T follicular helper cell (primary cell): ENCODE measurements at places on chromosomes 7 and 10.

DNA sequence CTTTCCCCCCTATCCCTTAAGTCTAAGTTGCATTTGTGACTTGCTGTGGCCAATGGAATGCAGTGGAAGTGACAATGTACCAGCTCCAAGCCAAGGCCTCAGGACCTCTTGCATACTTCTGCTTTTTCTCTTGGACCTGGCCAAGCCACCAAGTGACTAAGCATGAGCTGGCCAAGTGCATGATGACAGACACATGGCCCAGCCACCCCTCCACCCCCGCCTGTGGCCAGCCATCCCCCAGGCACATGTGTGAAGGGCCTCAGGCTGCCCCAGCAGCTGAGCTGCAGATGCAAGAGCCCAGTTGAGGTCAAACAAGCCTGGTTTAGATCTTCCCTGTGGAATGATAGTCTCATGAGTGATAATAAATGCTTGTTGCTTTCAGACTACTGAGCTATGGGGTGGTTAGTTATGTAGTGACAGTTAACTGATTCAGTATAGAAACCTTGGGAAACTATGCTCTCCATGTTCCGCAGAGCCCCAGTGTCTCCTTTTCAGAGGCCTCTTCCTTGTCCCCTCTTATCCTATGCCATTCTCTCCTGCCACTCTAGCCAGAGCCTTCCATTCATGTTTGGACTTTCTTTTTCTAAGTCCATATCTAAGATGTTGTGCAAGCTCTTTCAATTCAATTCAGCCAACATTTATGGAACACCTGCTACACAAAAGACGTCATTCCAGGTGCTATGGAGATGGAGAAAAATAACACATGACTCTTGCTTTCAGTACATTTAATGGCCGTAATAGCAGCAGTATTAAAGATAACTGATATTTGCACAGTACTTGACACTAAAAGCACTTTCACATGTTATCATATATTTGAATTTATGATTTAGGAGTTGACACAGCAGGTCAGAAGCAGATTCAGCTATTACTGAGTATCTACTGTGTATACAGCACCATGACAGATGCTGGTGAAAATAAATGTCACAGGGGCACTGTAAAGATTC is 55.5 kb upstream of the LOXL4 start:
- no peak for DNase-seq

DNA sequence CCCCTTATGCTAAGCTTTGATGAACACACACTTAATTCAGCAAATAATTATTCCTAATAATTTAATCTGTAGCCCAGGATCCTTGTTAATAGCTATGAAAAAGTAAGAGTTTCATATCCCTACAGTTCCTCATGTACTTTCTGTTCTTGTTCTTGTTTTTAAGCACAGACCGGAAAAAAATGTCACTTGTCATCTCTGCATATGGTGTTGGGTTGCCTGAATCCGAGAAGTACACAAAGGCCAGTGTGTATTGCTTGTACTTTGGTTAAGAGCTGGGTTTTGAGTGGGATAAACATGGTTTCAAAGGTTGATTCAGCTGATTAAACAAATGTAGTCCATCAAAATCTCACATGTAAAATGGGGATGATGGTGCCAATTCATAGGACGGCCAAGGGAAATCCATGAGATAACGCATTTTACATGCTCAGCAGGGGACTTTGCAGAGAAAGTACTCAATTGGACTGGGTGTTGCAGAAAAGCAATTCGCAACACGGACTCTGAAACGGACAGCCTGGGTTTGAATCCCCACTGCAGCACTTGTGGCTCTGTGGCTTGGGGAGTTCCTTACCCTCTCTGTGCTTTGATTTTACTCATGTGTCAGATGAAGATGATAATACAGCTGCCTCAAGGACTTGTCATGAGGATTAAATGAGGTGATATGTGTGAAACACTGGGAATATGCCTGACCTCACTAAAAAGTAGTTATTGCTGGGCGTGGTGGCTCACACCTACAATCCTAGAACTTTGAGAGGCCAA is 71.7 kb downstream of the MAP3K8 start:
- no peak for DNase-seq

- no peak for DNase-seq
These were observed 271.2 kb downstream of the MAGI2 start for GRCh38 chr7:79182283-79182682.

DNA sequence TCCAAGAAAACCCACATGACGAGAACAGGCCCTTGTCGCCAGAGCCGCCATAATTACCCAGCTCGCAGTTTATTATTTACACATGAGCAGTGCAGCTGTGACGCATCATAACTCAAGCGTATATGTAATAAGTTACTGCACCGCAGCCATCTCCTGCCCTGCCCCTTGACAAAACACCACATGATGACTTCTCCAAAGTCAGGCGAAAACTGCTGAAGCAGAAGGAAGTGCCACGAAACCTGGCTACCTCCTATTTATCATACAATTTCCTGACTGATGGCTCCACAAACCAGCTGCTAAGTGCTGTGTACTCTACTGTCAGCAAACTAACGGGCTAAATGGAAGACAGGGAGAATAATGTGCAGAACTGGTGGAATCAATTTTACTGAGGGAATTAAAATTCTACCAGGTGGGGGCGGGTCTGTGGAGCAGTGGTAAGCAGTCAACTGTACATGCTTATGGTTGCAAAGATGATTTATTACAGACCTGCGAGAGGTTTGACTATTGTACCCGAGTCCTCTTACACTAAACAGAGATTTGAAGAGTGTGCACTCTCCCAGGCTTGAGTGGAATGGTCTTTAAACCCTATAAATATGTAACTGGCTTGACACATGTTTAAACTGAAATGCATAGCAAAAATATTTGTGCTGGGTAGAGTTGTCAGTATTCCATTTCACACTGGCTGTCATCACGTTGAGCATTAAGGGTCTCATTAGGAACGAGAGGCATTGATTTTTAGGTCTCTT is 156.0 kb downstream of the GLI3 start:
- DNase-seq, result no peak

- no peak for DNase-seq
These were observed 518.9 kb downstream of the KCNMA1 start for GRCh38 chr10:77118603-77119282.

GRCh38 chr7:118183428-118183785 is 557 bp upstream of the LSM8 start:
- no peak for DNase-seq

- no peak for DNase-seq
These were observed 25.7 kb upstream of the EIF4H start for GRCh38 chr7:74148491-74148890.

GRCh38 chr10:110307805-110308204 is 3.1 kb upstream of the SMNDC1 start:
- DNase-seq, result no peak

GRCh38 chr7:105215182-105215581 is 173.5 kb downstream of the SRPK2 start:
- no peak for DNase-seq

GRCh38 chr10:118504044-118504443 is 91.4 kb downstream of the PRLHR start:
- DNase-seq, result no peak

- DNase-seq, result no peak
These were observed 76.4 kb downstream of the NKX6-2 start for GRCh38 chr10:132709471-132709951.

DNA sequence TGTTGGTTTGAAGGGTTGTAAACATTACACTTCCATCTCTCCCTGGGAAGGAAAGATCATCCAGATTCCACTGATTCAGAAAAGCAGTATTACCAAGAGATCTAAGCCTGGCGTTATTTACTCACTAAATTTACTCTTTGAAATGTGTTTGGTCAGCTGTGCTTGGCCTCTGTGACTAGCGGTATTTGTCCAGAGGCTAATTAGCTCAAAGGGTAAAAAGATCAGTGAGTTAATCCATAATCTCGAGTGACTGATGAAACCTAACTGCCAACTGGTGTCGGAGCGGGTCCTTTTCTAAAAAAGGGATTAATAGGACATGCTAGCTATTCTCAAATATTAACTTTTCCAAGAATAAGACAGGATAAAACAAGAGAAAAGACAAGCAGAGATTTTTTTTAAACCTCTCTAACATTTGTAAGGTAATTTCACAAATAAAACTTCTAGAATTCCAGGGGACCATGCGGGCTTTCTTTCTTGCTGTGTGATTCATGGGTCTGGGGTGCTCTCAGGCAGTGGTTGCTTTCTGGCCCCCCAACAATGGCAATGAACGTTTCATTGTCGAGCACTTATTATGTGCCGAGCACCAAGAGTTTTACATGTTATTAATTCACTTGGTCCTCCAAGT is 247.3 kb upstream of the AOAH start:
- no peak for DNase-seq

DNA sequence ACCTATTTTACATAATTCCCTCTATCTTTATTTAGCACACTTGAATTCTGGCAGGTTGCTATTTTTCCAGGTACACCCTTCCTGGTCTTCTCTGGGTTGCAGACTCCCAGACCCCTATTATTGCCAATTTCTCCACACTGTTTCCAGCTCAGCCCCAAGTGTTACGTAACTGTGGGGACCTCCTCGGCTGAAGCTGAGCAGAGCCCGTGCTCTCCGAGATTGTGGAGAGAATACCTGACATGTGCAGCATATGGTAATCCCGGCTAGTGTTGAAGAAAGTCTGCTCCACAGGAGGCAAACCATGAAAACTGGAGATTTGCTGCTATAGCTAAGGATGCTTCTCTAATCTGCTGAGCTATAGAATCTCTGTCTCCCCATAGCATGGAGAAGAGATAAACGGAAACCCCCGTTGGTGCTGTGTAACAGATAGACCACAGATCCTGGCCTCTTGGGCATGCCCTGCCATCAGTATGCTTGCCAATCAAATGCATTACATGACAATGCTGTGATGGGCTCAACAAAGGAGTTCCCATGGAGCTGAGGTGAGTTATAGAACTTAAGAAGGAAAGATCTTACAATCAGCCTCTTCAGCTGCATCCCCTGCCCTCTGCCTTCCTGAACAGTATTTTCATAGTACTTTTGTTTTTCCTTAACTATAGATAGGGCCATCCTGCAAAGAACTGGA is 144.6 kb upstream of the AOAH start:
- DNase-seq, result no peak

DNA sequence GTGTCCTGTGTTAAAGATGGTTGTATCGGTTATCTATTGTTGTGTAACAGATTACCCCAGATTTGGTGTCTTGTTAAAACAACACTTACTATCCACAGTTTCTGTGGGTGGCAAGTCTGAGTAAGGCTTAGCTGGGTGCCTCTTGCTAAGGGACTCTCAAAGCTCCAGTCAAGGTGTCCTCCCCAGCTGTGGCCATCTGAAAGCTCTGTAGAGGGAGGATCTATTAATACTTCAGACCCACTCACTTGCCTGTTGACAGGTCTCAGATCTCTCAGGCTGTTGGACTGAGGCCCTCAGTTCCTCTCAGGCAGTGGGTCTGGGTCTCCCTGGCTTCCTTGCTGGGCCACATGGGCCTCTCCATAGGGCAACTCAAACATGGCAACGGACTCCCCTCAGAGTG is 19.6 kb downstream of the ARID5B start:
- no peak for DNase-seq

DNA sequence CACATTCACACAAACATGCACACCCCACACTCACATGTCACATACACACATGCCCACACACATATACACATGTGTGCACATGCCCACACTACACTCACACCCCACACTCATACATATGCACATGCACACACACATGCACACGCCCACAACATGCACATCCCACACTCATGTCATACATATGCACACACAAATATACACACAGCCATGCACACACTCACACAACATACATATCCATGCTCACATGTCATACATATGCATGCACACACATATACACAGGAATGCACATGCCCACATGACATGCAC is 219.8 kb downstream of the DNAJB6 start:
- no peak for DNase-seq

DNA sequence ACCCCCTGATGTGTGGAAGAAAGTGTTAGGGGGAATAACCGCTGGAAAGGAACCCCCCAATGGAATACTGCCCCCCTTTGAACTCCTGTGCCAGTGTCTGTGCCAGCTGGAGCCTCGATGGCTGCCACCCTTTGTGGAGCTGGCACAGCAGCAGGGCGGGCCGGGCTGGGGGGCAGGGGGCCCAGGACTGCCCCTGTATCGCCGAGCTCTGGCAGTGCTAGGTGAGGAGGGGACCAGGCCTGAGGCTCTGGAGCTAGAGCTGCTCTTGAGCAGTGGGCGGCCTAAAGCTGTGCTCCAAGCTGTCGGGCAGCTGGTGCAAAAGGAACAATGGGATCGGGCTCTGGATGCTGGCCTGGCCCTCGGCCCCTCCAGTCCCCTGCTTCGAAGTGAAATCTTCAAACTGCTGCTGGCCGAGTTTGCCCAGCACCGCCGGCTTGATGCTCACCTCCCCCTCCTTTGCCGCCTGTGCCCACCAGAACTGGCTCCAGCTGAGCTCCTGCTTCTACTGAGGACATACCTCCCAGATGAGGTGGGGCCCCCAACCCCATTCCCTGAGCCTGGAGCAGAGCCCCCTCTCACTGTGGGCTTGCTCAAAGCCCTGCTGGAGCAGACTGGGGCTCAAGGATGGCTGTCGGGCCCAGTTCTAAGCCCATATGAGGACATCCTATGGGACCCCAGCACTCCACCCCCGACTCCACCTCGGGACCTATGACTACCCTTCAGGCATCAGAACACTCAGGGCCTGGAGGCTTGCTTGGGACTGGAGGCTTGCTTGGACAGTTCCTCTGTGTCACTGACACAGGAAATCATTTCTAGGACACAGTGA is 2.2 kb downstream of the HPS6 start:
- DNase-seq, result no peak

DNA sequence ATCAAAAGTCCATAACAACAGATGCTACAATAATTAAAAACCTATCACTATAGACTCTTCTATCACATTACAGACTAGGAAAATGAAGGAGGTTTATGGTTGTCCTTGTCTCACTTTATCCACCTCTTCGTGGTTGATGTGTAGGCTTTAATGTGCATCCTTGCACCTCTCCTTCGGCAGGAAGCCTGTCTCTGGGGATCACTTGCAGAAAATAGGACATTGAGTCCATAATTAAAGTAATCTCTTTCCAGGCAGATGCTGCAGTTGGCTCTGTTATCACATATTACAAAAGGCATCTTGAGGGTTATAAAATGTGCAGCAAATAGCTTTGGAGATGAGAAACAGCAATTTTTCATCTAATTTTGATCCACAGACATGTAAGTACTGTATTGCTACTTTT is 168.4 kb downstream of the RELN start:
- DNase-seq, result no peak

DNA sequence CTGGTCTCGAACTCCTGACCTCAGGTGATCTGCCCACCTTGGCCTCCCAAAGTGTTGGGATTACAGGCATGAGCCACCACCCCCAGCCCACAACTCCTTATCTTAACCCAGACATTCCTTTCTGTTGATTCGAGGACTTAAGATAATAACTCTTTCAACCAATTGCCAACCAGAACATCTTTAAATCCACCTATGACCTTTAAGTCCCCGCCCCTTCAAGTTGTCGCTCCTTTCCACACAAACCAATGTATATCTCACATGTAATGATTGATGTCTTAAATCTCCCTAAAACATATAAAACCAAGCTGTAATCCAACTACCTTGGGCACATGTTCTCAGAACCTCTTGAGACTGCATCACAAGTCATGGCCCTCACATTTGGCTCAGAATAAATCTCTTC is 7.8 kb upstream of the ANKRD2 start:
- DNase-seq, result no peak

GRCh38 chr7:112638675-112639400 is 151.4 kb downstream of the TMEM168 start:
- DNase-seq, result no peak
